NCI-H69 (cell line): ENCODE measurements at places on chromosomes 6 and 20.

DNA sequence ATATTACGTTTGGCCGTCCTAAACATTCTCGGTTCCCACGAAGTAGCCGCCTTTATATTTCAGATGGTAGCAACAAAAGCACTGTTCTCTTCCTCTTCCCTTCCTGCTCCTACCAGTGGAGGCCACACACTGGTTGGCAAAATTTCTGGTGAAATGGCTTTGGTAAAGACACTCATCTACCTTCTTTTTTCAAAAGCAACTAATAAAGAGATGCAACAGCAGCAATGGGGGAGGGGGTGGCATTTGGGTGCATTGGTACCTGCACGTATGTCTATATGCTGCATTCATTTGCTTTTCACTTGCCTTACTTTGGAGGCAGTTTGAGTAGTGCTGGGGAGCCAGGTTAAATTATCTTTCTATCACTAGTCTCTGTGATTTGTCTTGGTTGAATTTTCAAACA, 6.0 kb downstream of the POU3F2 start:
- no peak for DNase-seq

DNA sequence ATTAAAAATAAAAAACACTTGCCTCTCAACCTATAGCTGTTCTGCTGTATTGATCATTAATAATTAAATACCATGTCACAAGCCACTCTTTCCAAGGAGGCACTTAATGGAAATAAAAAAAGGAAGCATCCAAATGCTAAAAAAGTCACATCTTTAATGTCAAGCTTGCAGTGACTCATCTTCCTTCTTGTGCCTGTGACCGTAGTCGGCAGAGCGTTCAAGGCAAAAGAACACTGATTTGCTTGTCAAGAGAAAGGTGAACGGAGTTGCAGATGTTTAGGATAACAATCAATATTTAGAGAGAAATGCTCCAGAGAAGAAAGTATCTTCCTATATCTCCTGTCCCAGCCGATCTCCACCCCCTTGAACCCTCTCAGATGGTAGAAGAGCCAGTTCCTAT, 341.0 kb upstream of the OPRM1 start:
- DNase-seq: no peak

- peak; percentile 90 for DNase-seq
Measured at GRCh38 chr6:33694401-33694931, 17.0 kb downstream of the UQCC2 start.

GRCh38 chr6:102488729-102489128, 1095.2 kb downstream of the GRIK2 start:
- DNase-seq: no peak

DNA sequence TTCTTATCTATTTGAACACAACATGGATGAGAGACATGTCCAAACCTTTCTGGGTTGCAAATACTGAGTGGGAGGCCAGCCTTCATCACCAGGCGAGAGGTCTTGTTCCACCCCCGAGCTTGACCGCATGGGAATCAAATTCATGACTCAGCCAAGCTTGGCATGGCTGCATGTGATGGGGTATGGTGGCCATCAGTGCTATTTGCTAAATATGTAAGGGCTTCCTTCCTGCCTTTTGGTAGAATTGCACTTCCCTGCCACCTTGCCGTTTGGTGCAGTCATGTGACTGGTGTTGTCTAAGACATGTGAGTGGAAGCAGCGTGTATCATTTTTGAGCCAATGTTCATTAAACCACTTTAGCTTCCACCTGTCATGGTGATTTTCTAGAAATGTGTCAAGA, 508.9 kb upstream of the SULF2 start:
- no peak for DNase-seq

DNA sequence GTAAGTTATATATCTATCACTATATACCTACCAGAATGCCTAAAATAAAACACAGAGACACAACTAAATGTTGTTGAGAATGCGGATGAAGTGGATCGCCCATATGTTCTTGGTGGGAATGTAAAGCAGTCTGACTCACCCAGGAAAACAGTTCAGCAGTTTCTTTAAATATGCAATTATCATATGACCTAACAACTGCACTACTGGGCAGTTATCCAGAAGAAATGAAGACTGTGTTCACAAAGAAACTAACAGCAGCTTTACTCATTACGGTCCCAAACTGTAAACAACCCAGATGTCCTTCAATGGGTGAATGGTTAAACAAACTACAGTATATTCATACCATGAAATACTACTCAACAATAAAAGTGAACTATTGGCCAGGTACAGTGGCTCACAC, 14.3 kb upstream of the ZC3H12D start:
- DNase-seq: peak; percentile 91

DNA sequence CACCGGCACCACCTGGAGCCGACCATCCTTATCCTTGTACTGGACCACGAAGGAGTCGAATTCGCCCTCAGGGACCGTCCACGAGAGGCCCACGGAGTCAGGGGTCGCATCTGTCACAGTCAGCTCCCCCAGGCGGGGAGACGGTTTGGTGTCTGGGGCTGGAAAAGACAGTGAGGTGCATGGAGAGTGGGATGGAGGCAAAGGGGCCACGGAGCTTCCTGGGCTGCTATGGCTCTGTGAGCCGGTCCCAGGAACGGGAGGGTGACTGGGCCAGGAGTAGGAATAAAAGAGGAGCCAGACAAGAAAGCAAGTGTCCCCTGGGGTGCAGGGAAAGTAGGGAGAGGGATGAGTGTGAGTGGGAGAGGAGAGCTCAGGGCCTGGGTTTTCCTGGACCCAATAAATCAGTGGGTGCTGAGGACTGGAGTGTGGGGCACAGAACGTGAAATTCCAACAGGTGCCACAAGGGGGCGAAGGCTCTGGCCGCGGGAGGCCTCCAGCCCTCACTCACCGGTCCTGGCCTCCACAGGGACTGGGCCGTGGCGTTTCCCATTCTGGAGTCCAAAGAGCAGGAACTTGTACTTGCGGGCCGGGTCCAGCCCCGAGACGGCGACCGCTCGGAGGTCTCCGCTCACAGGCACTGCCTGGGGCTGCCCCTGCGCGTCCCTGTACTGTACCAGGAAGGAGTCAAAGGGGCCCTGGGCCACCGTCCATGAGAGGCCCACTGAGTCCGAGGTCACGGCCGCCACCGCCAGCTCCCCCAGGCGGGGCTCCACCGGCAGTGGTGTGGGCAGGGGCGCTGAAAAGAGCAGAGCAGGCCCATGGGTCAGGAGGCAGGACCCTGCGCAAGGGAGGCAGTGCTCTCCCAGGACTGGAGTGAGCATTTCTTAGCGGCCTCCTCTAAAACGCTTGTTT, 9.9 kb downstream of the CYP21A2 start:
- peak; percentile 61 for DNase-seq

DNA sequence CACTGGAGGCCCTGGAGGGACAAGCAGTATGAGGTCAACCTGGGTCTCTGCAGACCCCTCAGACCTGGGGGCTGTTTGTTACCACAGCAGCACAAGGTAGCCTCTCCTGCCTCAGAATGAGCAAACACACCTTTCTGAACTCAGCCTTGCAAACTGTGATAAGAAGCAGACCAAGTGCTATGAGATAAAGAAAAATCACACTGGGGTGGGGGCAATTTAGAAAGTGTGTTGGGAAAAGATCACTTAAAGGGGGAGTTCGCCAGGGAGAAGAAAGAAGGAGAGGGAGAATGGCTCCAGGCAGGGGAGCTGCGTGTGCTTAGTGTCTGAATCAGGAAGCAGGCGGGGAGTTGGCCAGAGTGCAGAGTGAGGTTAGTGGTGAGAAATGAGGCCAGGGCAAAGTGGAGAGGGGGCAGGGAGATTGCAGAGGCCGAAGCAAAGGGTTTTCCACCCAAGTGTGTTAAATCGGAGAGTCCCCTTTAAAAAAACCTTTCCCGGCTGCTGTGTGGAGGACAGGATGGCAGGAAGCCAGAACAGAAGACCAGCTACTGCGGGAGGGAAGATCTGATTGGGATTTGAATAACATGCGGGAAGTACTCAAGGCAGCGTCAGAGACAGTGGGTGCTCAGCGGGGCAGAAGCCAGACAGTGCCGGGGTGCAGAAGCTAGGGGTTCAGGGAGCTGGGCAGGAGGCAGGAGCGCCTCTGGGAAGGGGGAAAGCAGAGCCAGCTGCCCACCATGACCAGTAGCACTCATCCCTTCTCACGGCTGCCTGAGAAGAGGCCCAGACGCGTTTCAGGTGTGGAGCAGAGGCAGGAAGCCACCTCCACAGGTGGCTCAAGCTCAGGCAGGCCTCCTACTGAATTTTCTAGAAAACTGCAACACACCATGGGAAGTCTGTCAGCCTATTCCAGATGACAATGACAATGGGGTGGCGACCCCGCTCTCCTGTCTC, 9.0 kb downstream of the ADA start:
- DNase-seq: peak; percentile 71

GRCh38 chr20:48224533-48225050, 439.3 kb upstream of the SULF2 start:
- DNase-seq: no peak

DNA sequence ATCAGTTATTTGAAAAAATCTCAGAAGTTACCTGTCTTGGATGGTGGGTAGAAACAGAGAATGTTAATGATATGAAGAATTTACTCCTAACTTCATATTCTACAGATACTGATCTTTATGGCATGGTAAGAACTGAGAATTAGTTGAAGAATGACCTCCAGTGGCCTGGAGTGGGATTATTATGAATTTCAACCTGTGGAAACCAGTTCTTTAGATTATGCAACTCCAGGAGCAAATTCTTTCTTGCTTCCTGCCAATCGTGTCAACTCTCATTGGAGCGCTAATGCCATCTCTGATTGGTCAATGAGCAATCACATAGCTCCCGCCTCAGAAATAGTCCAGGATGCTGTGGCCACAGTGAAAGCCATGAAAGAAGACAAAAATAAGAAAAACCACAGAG, 40.6 kb downstream of the LYRM2 start:
- peak; percentile 57 for DNase-seq

- DNase-seq: no peak
Measured at GRCh38 chr6:11282245-11282644, 49.8 kb upstream of the NEDD9 start.

DNA sequence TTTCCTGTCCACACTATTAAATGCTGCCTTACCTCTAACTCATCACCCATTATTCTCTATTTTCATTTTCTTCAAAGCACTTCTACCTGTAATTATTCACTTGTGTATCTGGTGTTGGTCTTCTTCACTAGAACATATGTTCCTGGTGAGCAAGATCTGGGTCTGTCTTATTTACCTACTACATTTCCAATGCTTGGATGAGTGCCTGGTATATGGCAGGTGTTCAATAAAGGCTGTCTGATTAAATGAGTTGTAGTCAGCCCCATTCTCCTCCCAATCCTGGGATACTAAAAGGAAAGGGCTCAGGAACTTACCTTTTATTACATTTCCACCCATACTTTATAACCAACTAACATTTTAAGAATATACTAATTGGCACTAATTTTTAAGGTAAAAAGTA, 61.0 kb downstream of the CEP162 start:
- peak; percentile 90 for DNase-seq

GRCh38 chr6:123383718-123384117, 253.0 kb downstream of the TRDN start:
- no peak for DNase-seq

- DNase-seq: peak; percentile 92
Measured at GRCh38 chr6:56370561-56371211, 123.3 kb upstream of the COL21A1 start.

GRCh38 chr6:106533054-106533453, 96.2 kb downstream of the RTN4IP1 start:
- no peak for DNase-seq

- DNase-seq: peak; percentile 50
Measured at GRCh38 chr20:49575551-49576060, 7.7 kb upstream of the PTGIS start.

DNA sequence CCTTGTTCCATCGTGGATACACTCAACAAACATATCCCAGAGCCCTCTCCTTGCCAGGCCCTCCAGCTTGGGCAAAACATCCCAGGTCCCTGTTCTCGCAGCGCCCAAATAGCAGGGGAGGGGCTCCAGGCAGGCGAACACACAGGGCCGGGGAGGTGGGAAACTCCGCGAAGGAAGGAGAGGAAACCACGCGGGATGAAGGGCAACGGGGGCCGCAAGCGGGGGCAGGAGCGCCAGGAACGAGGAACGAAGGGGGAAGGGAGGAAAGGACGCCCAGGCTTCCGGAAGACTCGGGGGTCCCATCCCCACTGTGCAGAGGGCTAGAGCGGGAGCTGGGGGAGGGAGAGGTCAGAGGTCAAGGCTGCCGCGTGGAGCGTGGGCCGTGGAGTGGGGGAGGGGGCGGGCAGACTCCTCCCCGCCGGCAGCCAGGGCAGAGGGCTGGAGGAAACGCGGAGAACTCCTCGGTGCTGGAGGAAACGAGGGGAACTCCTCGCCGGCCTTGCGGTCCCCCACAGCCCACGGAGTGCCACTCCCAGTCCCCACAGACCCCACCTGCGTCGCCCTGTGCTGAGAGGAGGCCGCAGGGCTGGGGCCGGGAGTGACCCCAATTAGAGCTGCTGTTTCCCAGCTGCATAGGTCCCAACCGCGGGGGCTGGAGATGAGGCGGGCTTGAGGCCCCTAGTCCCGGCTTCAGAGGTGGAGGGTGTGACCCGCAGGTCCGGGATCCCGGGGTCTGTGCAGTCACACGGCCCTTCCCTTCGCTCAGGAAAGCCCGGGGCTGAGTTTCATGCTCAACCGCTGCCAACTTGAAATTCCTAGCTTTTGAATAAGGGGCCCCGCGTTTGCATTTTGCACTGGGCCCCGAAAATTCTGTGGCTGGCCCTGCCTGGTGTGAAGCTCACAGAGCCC, 1.2 kb upstream of the RBM38 start:
- no peak for DNase-seq

DNA sequence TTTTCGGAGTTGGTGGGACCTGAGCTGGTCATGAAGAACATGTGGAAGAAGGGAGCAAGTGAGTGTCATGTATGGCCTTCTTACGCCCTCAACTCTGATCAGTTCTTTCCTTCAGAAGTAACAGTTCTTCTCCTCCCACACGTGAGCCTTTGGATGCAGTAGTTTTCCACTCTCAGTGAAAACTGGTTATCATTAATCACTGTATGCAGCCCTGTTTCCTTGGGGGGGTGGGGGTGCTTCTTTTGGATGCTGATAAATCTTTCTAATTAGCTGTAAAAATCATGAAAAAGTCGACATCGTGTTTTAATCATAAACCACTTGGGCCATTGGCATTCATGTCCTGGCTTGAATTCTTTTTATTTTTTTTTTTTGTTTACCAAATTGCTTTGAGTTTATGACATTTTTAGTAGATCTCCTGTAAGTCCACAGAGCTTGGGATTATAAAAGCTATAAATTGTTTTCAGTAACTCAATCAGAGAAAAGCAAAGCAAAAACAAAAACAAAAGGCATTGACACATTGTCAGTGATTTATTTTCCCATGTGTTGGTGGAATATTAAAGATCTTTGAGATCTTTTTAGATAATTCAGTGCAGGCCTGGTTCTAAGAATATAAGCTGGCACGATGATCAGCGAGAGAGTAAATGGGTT, 84.8 kb downstream of the TRMT11 start:
- DNase-seq: no peak

- no peak for DNase-seq
Measured at GRCh38 chr6:80501636-80502035, 395.2 kb downstream of the BCKDHB start.

DNA sequence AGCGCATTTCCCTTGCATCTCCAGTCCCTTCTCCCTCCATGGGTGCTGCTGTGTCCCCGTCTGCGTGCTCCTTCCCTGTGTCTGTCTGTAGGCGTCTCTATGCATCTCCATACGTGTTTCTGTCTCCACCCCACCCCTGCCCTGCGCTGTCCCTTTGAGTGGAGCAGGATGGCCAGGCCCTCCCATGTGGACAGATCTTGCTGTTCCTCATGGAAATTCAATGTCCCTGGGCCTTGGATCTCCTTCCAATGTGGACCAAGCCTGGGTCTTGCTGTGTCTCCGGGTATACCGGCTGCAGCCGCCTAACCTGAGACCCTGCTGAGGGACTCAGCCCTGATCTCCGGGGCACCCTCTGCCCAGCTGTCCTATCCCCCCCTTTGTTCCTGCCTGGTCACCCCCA, 172.7 kb downstream of the BMP7 start:
- DNase-seq: no peak

GRCh38 chr20:17513939-17514338, 17.2 kb downstream of the BFSP1 start:
- DNase-seq: no peak
